Right renal cortex interstitium (tissue), 3 donors: ENCODE measurements at places on chromosomes 7 and 10. TPM values are rescaled to one million over a fixed set of nuclear protein-coding genes. Genes with fewer than 3 reads are reported as not detected.

SFXN2 gene
- polyA plus RNA-seq, result 44.0 TPM

STAG3 gene
- 10.5 TPM for polyA plus RNA-seq

RNF133 gene
- polyA plus RNA-seq, result 0.18 TPM

CLEC2L gene
- 0.82 TPM for polyA plus RNA-seq

DNA sequence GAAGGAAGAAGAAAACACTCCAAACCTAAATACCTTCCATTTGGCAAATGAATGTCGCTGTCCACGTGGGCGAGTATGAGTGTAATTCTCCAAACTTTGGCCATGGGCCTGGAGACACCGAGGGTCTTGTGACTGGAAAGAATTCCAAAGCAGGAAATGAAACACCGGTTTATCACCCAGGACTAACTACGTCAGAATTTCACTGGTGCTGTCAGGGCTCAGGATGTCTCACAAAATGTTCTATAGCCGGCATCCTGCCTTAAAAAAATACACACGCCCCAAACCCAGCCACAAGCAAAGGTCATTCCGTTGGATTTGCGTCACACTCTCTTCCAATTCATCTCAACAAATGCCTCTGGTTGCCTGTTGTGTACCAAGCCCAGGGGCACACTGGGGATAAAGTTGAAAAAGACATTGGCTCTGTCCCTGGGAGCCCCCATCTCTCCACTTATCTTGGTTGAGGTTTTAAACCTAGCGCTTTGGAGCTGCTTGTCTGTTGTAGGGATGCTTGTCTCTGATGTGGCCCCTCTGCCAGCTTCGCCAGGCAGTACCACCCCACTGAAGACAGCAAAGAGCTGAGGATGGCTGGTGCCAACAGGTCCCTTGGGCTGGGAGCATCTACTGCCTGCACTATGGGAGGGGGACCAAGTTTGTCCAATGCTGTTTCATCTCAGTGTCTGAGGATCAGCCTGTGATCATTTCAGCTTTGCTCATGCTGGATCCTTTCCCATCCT is 31.2 kb downstream of the GSTO2 start:
- DNase-seq, result no peak

GRCh38 chr10:105592468-105592867 is 951.4 kb downstream of the SORCS3 start:
- no peak for DNase-seq

- no peak for DNase-seq
Observed at GRCh38 chr7:46680147-46680546, 759.1 kb upstream of the IGFBP3 start.
